Lower leg skin (tissue), 4 donors: ENCODE measurements at places on chromosomes 5 and 9. TPM values are rescaled to one million over a fixed set of nuclear protein-coding genes. Genes with fewer than 3 reads are reported as not detected.

GRCh38 chr5:107342371-107342770 lies 328.4 kb downstream of the EFNA5 start:
- DNase-seq, result no peak

GRCh38 chr5:178426326-178427130 lies 163.7 kb downstream of the COL23A1 start:
- peak; percentile 77 for DNase-seq

- DNase-seq, result no peak
Observed at GRCh38 chr5:149724884-149725283, 5.2 kb upstream of the PPARGC1B start.

- DNase-seq, result no peak
Observed at GRCh38 chr9:69806627-69807026, 14.0 kb upstream of the CFAP95 start.

- DNase-seq, result no peak
Observed at GRCh38 chr5:94777056-94777880, 158.8 kb downstream of the SLF1 start.

DNA sequence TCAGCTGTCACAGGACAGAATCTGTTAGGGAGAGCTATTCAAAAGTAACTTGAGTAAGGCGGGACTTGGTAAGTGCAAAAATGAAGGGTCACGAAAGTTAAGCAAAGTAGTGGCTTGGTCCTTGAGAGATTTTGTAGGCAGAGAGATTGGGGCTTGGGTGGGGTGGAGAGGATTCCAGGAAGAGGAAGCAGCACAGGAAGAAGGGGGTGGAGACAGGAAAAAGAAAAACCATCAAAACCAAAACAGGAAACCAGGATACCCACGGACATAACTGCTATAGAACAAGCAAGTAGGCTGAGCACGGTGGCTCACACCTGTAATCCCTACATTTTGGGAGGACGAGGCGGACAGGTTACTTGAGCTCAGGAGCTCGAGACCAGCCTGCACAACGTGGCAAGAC lies 3.7 kb downstream of the ROPN1L start:
- DNase-seq, result no peak

GRCh38 chr5:109316634-109317033 lies 93.1 kb downstream of the PJA2 start:
- DNase-seq, result no peak

- DNase-seq, result no peak
Observed at GRCh38 chr5:76999451-76999850, 30.8 kb upstream of the AGGF1 start.

DNA sequence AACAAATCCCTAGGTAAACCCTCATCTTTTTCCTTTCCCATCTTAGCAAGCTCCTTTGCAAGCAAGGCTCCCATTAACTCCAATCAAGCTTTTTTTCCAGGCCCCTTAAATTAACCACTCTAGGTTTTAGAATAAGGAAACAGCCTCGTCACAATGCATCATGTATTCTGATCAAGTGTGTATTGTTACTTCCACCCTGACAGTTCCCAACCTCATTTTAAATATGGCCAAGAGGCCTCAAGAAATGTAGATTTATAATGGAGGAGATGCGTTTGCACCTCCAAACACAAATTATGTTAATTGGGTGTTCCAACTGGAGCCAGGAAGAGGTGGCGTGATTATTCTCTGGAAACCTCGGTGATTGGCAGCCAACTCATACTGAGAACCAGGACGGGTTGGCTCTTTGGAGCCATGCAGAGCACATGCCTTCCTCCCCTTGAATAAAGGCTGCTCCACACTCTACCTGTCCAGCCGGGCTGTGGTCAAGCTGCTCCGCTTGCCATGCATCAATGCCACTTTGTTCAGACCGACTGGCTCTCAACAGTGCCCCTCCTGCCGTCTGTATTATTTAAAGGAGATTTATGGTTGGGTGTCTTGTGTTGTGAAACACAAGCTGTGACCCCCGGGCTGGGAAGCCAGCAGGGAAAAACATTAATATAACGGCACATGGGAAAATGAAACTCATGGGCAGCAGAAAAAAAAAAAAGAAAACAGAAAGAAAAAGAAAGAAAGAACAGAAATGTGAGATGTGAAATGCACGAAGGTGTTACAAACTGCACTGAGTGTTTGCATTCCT lies 191.1 kb downstream of the EBF1 start:
- DNase-seq, result no peak

- no peak for DNase-seq
Observed at GRCh38 chr9:81621785-81622259, 67.5 kb downstream of the TLE1 start.

DNA sequence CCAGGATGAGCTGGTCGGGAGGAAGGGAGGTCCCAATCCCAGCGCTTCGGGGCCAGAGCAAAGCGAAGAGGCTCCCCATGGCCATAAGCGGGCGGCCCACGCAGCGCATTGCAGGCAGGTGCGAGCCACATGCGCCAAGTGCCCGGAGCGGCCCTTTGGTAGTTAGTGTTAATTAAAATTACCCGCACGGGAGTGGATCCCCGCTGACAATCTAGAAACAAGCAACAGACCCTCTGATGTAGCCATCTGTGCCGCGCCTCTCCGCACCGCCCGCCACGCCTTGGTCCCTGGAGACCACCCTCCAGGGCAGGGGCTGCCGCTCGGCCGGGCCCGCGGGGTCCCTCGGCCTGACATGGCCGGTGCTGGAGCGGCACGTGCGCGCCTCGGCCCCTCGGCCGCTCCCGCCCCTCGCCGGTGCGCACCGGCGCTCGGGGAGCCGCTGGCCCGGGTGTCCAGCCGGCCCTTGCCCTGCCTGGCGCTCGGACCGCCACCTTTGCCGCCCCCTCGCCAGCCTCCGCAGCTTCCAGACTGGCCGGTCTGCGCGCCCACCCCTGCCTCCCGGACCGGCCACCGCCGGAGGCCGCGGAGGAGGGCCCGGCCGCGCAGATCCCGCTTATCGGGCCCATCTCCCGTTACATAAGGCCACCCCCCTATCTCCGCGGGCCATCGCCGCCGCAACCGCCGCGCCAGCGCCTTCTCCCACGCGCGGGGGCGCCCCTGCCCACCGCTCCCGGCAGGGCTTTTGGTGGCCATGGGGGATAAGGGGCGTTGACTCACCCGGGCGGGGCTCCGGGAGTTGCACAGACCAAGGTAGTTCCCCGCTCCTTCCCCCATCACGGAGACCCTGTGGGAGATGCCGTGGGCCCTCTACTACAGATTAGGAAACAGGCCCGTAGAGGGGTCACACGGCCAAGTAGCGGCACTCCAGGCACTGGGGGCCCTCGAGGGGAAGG lies 1.9 kb upstream of the IL13 start:
- no peak for DNase-seq

DNA sequence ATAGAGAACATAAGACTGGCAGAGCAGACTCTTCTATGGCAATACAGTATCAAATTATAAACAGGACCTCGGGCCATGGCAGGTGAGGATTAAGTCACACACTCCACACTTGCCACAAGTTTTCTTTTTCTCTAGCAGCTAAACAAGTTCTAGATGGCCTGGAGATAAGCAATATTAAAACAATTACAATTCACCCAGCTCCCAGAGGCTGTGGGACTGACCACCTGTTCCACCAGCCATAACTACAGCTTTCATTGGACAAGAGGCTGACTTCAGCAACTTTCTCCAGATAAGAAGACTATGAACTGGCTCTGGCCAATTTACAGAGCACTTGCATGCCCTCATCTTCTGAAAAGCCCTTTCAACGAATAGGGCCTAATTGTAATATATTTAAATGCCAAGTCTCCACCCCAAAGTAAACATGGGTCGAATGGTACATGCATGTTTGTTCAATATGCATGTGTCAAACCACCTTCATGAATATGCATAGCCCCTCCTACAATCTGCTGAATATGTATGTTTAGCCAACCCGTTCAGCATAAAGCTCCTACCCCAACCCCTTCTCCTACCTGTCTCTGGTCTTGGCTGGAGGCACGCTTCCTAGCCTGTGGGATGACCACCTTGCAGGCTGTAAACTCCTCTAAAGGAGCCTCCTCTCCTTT lies 6.1 kb upstream of the CFAP157 start:
- no peak for DNase-seq

DNA sequence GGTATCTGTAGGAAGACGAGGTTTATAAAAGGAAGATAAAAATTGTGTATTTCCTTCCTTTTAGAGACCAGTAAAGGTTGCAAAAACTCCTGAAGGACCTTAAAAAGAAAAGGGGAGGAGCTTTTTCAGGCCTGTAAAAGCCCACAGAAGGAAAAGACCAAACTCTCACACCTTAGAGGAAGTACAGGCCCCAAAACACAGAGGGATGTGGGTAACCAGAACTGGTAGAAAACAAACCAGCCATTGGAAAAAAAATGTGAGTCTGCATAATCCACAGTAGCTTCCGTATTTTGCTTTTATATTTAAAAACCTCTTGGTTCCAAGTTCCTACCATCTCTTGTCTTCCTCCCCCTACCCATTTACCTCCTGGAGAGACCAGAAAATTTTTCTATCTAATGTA lies 8.5 kb downstream of the GIN1 start:
- no peak for DNase-seq

DNA sequence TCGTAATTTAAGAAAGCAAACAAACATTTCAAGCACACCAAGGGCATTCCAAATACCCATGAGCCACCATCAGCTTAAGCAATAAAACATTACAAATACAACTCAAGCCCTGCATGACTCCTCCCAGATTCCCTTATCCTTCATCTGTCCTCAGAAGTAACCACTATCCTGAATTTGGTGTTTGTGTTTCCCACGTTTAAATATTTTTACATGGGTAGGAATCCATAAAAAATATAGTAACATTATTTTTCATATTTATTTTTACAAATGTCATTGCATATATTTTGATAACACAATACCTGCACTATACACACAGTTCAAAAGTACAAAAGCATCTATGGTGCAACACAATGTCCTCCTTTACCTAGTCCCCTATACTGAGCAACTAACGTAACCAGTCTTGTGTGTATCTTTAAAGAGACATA lies 6.4 kb downstream of the PRKAA1 start:
- no peak for DNase-seq

DNA sequence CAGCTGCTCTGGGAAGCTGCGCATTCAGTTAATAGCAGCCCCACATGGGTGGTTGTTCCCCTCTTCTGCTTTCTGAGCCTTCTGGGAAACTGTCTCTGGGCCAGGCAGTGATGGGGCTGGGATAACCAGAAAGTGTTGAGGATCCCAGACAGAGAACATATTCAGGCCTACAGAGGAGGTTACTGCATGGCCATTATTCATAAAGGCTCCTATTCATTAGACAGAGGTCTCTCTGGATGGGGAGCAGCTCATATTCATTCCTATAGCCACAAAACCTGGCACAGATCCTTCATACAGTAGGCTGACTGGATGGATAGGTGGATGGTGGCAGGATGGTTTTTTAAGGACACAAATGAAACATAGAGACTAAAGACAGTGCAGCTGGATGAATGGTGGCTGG lies 76.3 kb downstream of the HSPA4 start:
- no peak for DNase-seq

- DNase-seq, result no peak
Observed at GRCh38 chr5:139600336-139600949, 39.3 kb downstream of the UBE2D2 start.

DNA sequence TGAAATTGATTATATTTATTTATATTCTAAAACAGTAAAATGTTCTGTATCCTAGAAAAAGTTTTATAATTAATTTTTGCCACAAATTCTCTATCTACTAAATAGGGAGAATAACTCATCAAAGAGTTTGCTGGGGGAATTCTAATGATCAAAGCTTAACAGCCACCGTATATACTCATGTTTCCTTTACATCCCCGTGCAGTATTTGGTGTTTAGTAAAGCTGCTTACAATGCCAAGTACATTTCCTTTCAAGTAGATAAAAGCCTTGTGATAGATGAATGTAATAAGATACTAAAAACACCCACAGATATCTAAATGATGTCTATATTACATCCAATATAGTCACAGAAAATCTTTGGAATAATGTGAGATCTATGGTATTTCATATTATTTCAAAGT lies 312.2 kb downstream of the HCN1 start:
- DNase-seq, result no peak

DNA sequence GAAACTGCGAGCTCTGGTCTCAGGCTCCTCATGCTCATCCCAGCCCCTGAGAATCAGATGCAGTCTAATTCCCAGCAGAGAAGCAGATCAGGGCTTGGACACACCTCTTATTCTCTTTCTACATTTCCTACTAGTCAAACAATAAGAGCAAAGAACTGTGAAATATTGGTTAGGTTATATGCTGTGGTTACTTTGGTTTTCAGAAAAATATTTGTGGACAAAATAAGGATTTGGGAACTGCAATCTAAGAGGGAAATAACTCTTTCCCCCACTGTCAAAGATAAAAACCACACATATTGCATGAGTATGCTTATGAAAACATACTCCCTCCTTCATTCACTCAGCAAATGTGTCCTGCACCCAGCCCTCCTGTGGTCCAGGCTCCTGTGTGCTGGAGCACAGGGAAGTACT lies 164.5 kb upstream of the S1PR3 start:
- DNase-seq, result no peak

GRCh38 chr5:169945831-169946261 lies 34.4 kb downstream of the INSYN2B start:
- DNase-seq, result peak; percentile 91

Gene EQTN
- total RNA-seq, result not detected

Gene FABP6
- total RNA-seq, result not detected

Gene PALM2AKAP2
- total RNA-seq, result 3.3 TPM

Gene RNF20
- 25.0 TPM for total RNA-seq

Gene HMMR
- total RNA-seq, result 3.1 TPM

Gene ITGA2
- 36.7 TPM for total RNA-seq

Gene ADAMTSL1
- total RNA-seq, result 1.2 TPM
